ENCODE measurements at places on chromosomes 6 and 20. TPM values are rescaled to one million over a fixed set of nuclear protein-coding genes. Genes with fewer than 3 reads are reported as not detected.
A peak's percentile ranks its signal among the peaks of the same experiment; 100 is the strongest.

DNA sequence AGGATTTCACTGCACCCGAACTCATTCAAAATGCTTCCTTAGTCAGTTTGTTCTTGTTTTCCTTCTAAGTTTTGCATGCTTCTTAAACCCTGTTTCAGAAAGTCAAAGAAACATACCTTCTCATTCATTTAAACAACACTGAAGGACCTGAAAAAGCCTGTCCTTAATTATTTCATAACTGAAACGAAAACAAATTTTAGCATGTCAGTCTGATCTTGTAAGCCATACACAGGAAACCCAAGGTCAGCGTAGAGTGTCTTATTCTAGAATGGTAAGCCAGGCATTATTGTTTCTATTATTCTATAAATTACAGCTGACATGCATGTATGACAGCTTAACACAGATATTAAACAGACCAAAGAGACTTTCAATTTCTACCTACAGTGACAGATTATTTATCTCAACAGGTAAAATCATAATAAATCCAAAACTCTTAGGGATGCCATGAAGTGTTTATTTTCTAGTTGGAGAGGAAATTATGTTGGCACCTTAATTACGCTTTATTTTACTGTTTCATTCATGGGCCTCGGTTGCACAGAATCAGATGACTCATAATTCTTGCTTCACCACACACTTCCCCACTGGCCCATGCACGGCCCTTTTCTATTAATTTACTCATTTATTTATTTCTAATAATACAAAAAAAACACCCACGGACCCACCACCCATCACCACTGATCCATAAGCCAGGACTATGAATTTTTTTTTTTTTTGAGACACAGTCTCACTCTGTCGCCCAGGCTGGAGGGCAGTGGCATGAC lies 39.3 kb upstream of the DUSP22 start:
- no peak for DNase-seq

- peak; percentile 88 for DNase-seq
These were observed 2.8 kb upstream of the CDSN start for GRCh38 chr6:31122791-31123706.

DNA sequence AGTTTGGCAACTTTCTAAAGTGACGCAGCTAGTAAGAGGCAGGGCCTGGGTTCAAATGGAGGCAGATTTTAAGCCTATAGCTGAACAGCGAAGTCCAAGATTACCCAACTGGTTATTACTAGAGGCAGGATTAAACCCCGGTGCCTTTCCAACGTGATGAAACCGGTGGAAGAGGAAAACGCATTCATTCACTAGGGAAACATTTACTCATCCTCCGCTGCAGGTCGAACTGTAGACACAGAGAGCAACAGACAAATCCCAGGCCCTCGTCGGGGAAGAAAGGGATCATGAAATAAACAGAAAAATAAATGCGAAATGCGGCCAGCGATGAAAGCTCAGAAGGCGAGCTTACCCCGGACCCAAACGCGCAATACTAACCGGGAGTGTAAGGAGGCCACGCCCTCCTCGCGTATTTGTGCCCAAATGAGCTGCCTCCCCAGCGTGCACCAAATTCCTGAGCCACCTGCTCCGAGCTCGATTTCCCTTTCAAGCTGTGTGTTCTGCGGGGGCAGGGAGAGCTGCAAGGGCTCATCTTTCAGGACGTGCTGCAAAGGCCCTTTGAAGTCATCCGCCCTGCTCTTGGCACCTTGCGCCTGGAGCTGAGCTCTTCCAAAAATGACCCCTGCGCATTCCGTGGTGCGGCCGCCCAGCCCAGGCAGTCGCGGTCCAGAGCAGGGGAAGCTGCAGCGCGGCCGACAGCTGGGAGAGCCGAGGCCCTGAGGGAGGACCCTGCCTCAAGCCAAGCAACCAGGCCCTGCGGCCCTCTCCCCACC lies 46.9 kb downstream of the PDYN start:
- DNase-seq = peak; percentile 16

DNA sequence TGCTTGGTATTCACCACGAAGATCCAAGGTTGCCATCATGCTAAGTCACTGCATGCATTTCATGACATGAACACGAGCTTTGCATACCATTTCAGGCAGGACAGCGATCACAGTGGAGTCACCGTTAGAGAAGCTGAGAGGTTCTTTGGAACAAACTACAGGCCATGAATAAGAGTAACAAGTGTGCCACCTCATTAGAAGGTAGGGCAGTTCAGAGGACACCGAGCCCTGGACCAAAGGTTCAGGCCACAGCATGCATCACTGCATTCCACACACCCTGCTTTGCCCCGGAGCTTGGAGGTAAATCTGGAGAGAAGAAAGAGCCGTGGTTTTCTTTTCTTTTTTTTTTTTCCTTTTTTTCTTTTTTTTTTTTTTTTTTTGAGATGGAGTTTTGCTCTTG lies 66.9 kb upstream of the CDH4 start:
- no peak for DNase-seq

- DNase-seq = no peak
These were observed 45.1 kb downstream of the TMEM242 start for GRCh38 chr6:157278171-157278570.

DNA sequence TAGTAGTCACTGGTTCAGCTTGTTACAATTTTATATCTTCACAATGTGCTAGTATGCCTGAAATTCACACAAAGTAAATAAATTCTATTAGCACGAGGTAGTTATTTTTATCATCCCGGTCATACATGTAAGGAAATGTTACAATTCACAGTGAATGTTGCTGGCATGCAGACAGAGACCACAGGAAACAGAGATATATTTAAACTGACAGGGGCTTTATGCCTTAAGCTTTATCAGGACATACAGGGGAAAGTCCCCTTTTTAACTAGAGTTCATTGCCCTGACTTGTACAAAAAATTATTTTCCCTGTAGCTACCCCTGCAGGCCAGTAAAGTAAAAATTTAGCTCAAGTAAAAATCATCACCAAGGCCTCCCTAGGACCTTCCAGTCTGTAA lies 712.0 kb upstream of the NRSN1 start:
- peak; percentile 81 for DNase-seq

DNA sequence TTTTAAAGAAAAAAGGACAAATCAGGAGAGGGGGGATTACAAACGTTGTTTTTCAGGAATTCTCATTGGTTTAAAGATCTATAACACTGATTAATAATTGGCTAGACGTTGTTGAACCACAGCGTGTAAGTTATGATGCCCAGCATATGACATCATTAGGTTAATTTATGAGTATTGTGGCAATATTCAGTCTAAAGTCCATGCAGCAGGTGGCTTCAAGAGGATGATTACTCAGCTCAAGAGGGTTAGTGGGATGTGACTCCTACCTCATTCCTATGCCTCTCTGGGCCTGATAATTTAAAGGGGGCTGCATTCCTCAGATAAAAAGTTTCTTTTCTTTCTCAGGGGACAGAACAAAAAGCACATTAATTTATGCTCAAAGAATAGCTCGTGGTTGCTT lies 1309.0 kb downstream of the EPHA7 start:
- no peak for DNase-seq

GRCh38 chr6:52514514-52514913 lies 62.3 kb downstream of the TRAM2 start:
- no peak for DNase-seq

DNA sequence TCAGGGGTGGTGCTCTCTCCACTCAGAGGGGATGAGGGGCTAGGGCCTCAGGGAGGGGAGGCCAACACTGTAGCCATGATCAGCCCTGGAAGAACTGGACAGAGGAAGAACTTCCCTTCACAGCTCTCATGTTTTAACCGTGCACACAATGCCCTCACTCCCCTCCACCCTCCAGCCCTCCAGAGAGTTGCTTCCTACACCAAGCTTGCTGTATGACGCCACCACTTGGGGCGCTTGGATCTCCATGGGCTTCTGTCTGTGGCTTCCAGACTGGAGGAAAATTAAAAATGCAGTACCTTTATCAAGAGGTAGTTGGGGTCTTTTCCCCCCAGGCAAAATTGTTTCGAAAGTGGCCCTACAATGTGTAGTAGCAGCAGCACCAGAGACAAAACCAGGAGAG lies 48.4 kb downstream of the ARHGAP40 start:
- no peak for DNase-seq

DNA sequence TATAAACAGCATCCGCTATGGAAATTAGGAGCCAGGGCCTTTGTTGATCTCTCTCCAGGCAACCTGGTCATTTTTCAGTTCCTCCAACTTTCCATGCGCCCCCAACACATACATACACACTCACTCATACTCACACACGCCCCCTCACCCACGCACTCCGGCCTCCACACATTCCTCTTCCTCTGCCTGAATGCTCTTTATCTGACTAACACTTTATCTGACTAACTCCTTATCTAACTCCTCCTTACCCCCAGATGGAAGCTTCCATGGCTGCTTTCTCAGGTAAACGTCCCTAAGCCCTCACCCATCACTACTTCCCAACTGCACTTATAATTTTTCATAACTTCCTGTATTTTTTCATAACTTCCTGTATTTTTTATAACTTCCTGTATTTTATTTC lies 17.4 kb downstream of the CASS4 start:
- peak; percentile 46 for DNase-seq

Gene CDSN
- total RNA-seq = 0.06 TPM

Gene F13A1
- total RNA-seq = 31.1 TPM

Gene PI3
- 44.9 TPM for total RNA-seq

Gene SLC17A4
- not detected for total RNA-seq
